ENCODE measurements at places on chromosomes 4 and X.

- no peak for DNase-seq
Measured at GRCh38 chrX:46693149-46693548, 65.8 kb downstream of the SLC9A7 start.

- DNase-seq: no peak
Measured at GRCh38 chrX:9884031-9884779, 83.0 kb upstream of the CLDN34 start.

GRCh38 chr4:86344127-86344526, 15.7 kb downstream of the MAPK10 start:
- DNase-seq: no peak

DNA sequence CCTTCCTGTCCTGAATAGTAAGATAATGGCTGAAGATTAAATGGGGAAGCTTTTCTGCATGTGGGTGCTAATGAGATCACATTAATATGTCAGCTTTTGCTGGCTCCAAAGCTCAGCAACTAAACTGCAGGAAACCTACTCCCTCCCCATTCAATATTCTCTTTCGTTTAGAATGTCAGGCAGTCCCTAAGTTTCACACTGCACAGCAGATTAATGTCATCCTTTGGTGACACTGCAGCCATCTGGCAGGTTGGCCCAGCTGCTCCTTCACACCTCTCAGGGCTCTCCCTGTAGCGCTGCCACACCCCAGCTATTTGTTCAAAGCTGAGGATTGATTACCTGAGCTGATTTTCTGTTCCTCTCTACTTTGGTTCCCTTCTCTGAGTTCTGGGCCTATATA, 110.5 kb downstream of the KDR start:
- DNase-seq: no peak

All from tibial nerve (tissue), 4 donors.